ENCODE measurements at places on chromosomes 5 and 9.

- DNase-seq, result no peak
- no peak overlapping the region for H3K27ac ChIP-seq
- H3K4me1 ChIP-seq, result no peaks in the 10 kb centered on the region
- no peaks in the 10 kb centered on the region for H3K27me3 ChIP-seq
- H3K36me3 ChIP-seq, result no peaks in the 10 kb centered on the region
Measured at GRCh38 chr5:12910641-12911040, 1006.4 kb upstream of the CTNND2 start.

GRCh38 chr5:8329773-8330172 lies 460.8 kb downstream of the MTRR start:
- H3K27me3 ChIP-seq, result no peaks in the 10 kb centered on the region
- H3K27ac ChIP-seq, result no peak overlapping the region
- H3K4me1 ChIP-seq, result no peaks in the 10 kb centered on the region
- no peak for DNase-seq
- H3K4me3 ChIP-seq, result no peak overlapping the region
- H3K36me3 ChIP-seq, result no peaks in the 10 kb centered on the region

DNA sequence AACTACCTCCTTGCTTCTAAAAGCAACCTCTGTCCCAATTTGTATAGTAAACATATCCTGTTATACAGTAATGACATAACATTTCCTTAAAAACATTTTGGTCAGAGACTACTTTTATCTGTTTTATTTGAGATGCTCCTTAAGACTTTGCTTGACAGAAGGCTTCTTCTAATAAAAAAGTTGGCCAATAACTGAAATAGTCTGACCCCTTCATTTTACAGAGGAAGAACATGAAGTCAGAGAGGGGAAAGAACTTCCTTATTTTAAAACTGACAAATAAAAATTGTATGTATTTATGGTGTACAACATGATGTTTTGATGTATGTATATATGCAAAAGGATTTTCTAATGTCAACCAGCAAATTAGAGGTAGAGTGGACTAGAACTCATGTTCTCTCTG lies 35.8 kb upstream of the SPARC start:
- H3K4me3 ChIP-seq, result no peak overlapping the region
- H3K27ac ChIP-seq, result peak overlapping the region; percentile 54
- H3K27me3 ChIP-seq, result no peaks in the 10 kb centered on the region

- no peak overlapping the region for H3K4me3 ChIP-seq
- no peak for DNase-seq
- H3K4me1 ChIP-seq, result peaks cover 9% of the 10 kb centered on the region
- H3K27ac ChIP-seq, result no peak overlapping the region
Measured at GRCh38 chr5:145824040-145824439, 11.1 kb downstream of the PRELID2 start.

DNA sequence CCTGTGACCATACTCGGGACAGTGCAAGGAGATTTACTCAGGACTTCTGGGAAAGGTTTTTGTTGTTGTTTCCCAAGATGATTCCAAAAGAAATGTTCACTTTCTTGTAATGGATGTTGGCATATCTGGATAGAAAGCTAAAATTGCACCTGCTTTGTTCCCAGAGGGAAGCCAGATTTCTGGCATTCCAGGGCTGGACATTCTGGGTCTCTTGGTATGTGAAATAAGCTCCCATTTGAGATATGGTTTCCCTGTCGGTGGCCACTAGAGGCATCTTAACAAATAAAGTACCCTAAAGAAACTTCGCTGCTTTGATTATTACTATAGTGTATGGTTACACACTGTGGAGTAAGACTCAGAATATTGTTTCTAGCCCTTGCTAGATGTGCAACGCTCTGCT lies 737.3 kb downstream of the BRINP1 start:
- no peaks in the 10 kb centered on the region for H3K36me3 ChIP-seq
- H3K27me3 ChIP-seq, result no peaks in the 10 kb centered on the region
- H3K27ac ChIP-seq, result no peak overlapping the region
- H3K4me1 ChIP-seq, result no peaks in the 10 kb centered on the region

Data from Panc1 (cell line).